ENCODE measurements at places on chromosomes 4 and X.

- DNase-seq: no peak
Observed at GRCh38 chr4:53695540-53696463, 104.5 kb upstream of the LNX1 start.

DNA sequence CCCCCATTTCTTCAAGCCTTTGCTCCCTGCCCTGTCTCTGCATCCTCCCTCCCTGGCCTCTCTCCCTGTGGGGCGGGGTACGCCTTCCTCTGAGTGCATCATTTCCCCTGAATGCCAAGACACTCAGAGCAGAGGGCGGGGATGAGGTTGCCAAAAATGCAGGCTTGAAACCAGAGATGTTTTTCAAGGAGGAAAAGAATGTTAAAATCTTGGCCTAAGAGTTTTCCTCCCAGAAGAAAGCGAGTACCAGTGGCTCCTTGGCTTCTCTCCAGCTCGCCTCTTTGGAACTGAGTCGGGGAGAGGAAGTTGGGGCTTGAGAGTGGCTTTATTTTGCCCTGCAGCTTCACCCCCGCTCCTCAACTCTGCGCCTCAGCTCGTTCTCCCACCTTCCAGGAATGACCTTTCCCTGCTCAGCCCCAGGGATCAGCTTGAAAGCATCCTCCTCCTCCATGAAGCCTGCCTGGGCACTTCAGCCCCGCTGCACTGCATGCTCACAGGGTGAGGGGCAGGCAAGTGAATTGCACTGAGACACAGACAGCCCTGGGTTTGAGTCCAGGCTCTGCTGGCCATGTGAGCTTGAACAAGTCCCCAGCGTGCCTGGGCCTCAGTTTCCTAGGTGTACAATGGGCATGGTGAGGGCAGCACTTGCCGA is 57.5 kb upstream of the SORCS2 start:
- no peak for DNase-seq

GRCh38 chr4:156547891-156548290 is 423.7 kb downstream of the PDGFC start:
- no peak for DNase-seq

DNA sequence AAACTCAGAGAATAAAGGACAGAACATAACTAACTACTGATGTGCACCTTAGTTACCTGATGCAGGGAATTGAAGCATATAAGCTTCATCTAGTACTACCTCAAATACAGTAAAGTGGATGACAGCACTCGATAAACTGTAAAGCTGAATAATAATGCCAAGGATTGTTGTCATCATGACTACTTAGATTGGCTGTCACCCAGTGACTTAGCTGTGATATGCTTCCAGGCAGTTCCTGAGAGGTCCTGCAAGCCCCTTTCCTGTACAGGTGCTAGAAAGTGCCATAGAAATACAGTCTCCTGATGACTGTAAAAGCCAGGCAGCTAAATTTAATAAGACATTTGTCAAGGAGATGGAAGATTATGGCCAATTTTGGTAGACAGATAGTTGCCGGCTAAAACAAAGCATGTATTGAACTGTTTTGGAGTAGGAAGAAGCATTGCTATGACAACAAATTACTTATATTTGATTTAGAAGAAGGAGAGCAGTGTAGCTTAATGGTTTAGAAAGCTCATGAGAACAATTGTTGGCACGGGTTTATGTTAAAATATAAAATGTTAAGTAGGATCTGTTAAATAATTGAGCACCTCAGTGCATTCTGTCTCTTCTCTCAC is 29.7 kb downstream of the TMEM164 start:
- no peak for DNase-seq

Data from stimulated activated CD4-positive, alpha-beta T cell treated with anti-CD3 and anti-CD28 coated beads, Interleukin-2, amount 100 ng/mL, for 48 hours (primary cell).